AG04450 (cell line): ENCODE measurements at places on chromosomes 2 and 18.

- no peak for DNase-seq
These were observed 25.3 kb downstream of the MMADHC start for GRCh38 chr2:149562324-149562723.

- no peak for DNase-seq
These were observed 758 bp downstream of the RIF1 start for GRCh38 chr2:151410485-151410834.

DNA sequence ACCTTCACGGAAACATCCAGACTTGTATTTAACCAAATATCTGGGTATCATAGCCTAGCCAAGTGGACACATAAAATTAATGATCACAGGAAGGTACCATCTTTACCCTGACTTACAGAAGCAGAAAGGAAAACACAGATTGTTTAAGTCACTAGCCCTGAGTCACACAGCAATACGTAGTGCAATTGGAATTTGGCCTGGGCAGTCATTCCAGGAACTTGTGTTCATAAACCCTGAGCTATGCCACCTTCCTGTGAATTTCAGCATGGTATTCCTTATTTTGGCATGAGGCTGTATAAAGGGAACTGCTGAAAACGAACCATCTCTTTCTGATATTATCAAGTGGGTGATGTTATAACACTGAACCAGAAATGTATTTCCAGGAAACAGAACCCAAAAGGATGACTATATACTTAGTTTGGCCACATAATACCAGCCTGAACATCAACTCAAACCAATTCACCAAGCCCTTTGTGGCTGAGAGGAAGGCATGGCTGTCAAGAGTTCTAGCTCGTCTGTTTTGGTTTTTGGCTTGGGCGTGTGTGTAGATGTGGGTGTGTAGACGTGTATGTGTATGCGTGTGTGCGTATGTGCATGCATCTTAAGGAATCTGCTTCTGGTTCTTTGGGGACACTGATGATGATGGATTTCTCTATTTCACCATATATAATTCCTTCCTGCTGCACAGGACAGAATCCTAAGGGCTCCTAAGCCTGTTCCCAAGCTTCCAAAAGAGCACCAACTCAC, 533.4 kb upstream of the ID2 start:
- DNase-seq, result peak; percentile 66

- no peak for DNase-seq
These were observed 110.7 kb downstream of the SH3RF3 start for GRCh38 chr2:109239720-109240119.

GRCh38 chr18:3985664-3986063, 469.4 kb downstream of the DLGAP1 start:
- DNase-seq, result peak; percentile 59
